Hematopoietic multipotent progenitor cell (in vitro differentiated cells): ENCODE measurements at places on chromosomes 12 and 14.

- peak; percentile 27 for DNase-seq
These were observed 3.6 kb upstream of the LGALS3 start for GRCh38 chr14:55125403-55125802.

DNA sequence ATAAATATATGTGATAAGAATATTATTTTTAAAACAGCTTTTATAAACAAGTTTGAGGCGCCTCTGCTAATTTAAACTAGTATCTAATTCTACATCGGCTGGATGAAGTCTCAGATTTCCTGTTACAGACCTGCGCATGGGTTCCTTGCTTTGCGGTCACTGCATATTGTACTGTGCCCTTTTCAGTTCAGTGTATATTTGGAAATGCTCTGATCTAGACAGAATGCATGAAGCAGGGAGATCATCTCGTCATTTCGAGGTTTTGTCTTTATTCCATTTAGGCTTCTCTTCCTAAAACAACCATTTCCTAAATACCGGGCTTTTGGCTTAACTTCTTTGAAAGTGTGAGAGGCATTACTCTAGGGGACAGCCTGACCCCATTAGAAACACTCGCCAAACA, 25.6 kb downstream of the CRACR2A start:
- DNase-seq, result no peak

GRCh38 chr12:15527201-15528080, 205.1 kb downstream of the PTPRO start:
- no peak for DNase-seq

GRCh38 chr14:36293824-36294223, 26.6 kb downstream of the MBIP start:
- no peak for DNase-seq

- no peak for DNase-seq
These were observed 171.4 kb upstream of the GSC start for GRCh38 chr14:94941311-94941710.

- no peak for DNase-seq
These were observed 47.0 kb upstream of the LGR5 start for GRCh38 chr12:71392521-71393145.

DNA sequence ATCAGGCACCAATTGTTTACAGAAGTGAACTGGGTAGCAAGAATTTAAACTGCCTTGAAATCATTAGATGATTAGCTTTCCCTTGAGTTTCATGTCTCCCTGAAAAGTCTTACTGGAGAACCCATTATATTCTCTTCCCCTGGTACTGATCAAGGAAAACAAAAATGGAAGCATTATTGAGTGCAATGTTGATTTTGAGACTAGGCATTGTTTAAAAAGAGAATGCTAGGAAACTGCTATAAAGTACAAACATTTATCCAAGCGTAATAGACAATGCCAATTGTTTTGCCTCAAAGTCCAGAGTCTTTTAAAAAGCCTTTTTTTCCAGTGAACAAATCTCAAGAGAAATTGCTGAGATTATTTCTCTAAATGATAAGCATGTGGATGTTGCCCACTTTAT, 197.0 kb downstream of the CCER1 start:
- no peak for DNase-seq

GRCh38 chr14:58777541-58777979, 139.8 kb downstream of the DACT1 start:
- no peak for DNase-seq

DNA sequence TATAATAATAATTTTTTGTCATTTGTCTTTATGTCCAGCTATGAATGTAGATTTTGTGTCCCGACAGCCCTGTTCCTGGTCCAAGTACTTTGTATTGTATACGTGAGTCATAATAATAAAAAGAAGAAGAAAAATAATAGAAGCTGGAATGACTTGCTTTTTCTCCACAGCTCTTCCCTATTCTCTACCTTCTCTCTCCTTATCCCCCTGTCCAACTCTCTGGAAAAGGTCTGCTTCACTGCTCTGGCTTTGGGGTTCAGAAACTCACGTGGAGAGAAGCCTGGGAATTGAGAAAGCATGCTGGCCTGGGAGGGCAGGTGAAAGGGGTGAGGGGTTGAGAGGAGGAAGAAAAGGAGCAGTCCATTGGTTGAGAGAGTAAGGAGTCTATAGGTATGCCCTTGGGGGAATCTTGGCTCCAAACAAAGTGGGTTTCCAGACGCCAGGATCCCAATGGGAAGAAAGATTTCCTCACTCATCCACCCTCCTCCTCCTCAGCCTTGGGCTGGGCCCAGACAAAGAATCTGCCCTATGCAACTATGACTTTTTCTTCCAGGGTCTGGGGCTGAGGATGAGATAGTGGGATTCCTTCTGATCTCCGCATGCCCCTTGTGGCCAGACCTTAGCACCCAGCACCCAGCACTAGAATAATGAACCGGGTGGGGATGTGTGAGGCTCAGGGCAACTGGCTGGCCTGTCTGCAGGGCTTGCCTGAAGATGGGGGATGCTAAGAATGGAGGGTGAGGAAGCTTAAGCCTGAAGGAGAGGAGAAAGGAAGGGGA, 4.0 kb downstream of the HOXC8 start:
- no peak for DNase-seq

DNA sequence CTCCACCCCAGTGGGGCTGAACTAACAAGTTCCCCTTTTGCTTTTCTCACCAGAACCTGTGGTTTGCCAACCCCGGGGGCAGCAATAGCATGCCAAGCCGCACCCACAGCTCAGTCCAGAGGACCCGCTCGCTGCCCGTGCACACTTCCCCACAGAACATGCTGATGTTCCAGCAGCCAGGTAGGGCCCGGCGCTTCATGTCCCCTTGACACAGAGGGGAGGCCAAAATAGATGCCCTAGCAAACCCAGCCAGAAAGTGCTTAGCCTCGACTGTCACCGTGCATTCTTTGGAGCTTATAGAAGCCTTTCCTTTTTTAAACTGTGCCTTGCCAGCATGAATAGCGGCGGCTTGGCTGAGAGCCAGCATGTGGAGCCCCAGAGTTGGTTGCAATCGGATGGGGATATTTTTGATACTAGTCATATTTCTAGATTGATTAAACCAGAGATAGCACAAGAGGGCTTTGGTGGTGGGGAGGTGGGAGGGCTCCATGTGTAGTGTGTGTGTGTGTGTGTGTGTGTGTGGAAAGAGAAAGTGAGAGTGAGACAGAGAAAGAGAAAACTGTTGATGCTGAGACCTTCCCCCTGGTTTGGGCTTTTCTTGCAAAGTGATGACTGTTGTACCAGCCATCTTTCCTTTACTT, 126.1 kb downstream of the GCH1 start:
- no peak for DNase-seq

GRCh38 chr12:121212875-121213274, 2.9 kb downstream of the P2RX4 start:
- no peak for DNase-seq

DNA sequence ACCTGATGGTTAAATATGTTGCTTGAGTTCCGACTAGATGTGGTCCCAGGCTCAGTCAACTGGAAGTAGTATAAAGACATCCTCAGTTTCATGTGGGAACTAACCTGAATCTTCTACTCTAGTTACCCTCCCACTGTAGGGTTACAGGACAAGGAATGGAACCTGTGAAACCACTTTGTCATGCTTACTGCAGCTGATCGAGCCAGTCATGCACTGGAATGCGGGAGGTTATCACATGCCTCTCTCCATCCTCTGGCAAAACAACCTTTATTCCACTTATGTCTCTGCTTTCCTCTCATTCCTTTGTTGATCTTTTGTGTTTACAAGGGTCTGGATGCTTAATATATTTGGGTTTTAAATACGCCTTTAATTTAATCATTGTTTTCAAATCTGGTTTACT, 111.9 kb upstream of the DDHD1 start:
- no peak for DNase-seq

- DNase-seq, result peak; percentile 59
These were observed 8.6 kb downstream of the PDE3A start for GRCh38 chr12:20376984-20377383.

- peak; percentile 27 for DNase-seq
These were observed 23.5 kb upstream of the GPRC5D start for GRCh38 chr12:12975322-12976077.

DNA sequence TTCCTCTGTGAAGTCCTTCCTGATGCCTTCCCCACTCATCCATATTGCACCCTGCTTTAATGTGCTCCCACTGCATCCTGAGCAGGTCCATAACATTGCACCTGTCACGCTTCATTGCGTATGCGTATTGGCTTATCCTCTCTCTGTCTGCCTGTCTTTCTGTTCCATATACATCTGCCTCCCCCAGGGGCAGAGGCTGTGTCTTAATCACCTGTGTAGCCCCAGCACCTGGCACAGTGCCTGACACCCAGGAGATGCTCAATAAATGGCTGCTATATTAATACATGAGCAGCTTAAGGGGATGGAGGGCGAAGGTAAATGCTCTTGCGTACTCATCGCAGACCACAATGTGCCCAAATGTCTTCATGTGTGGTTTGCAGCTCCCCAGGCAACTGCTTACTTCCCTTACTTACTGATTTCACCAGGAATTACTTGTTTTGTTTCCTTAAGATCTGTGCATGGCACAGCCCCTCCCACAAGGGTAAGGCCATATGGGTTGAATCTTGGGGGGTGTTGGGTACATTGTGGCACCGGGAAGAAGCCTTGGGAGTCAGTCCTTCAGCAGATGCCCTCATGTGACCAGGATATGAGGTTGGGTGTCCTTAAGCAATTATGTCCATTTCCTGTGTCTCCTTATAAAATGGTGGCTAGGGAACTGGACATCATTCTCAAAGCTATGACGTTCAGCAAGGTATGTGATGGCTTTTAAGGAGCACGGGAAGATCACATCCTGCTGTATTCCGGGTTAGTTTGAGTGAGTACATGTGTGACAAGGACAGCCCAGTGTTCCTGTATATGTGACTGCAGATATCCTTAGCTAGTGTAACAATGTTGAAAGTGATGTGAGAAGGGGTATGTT, 848 bp upstream of the CPNE6 start:
- DNase-seq, result no peak

- no peak for DNase-seq
These were observed 5.5 kb downstream of the ASIC1 start for GRCh38 chr12:50062728-50063460.

DNA sequence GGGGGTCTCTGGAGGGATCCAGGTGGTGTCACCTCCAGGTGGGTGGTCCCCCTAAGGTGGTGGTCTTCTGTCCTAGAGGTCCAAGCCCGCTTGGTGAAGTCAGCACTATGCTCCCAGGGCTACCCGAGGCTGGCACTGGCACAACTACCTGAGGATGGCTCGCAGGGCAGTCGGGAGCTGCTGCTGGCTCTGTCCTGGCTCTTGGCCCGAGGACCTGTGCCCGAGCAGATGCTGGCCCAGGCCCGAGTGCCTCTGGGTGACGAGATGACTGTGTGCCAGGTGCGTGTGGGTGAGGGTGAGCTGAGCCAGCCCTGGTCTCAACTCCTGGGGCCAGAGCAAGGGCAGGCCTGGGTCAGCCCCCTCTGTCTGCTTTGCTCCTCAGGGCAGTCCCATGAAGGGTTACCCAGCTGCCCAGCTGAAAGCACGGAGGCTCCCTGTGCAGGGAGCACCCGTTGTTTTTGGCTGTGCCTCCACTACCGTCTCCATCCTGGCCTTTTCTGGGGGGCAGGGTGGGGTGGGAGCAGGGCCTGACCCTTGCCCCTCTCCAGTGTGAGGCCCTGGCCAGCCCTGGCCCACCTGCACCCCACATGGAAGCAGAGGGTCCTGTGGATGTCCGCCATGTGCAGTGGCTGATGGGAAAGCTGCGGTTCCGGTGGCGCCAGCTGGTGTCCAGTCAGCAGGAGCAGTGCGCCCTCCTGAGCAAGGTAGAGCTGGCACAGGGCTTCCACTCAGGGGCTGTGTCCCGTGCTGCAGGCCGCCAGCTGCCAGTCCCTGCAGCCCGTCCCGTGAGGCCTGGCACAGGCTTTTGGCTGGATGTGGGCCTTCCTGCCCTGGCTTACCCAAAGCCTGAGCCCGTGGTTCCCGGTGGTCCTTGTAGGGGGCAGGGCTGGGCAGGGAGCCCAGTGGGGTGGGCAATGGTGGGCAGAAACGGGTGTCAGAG, 1.3 kb downstream of the TEDC1 start:
- no peak for DNase-seq

GRCh38 chr12:2683283-2684025, 111.3 kb upstream of the FKBP4 start:
- peak; percentile 37 for DNase-seq

- DNase-seq, result no peak
These were observed 775.7 kb downstream of the TMTC2 start for GRCh38 chr12:83462419-83462818.
